ENCODE measurements at places on chromosomes 2 and 18.
A peak's percentile ranks its signal among the peaks of the same experiment; 100 is the strongest.

DNA sequence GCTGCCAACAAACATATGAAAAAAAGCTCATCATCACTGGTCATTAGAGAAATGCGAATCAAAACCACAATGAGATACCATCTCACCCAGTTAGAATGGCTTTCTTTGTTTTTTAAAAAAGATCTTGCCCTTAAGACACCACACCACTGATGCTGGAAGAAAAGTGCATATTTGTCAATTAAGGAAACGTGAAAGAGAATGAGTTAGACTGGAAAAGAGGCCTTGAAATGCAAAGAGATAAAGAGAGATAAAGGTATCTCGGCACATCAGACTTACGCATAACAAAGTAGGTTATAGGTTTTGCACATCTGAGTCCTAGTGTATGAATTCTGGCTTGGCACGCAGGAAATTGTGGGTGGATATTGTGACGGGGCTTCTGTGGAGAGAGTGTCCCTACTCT, 149.5 kb downstream of the MTX2 start:
- DNase-seq: no peak

DNA sequence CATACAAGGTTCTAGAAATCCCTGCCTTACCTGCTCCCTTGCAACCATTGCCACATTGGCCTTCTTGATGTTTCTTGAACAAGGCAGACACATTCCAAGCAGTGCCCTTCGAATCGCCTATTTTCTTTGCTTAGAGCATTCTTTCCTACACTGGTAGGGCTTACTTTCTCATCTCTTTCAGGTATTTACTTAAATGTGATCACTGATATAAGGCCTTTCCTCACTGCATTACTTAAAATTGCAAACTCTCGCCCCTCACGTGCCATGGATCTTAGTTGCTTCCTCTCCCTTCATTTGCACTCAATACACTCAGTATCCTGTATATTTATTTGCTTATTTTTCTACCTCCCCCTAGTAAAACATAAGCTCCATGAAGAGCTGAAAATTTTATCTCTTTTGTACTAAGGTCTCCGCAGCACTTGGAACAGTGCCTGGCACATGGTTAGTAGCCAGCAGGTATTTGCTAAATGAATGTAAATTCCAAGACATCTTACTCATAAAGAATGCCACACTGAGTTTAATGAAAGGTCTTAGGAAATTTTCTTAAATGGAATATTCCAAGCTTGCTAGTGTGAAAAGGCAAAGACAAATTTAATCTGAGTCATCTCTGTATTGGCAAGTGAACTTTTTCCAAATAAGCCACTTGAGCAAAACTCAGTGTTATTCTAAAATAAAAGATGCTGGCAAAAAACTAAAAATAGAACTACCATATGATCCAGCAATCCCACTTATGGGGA, 42.4 kb upstream of the FIGN start:
- no peak for DNase-seq

DNA sequence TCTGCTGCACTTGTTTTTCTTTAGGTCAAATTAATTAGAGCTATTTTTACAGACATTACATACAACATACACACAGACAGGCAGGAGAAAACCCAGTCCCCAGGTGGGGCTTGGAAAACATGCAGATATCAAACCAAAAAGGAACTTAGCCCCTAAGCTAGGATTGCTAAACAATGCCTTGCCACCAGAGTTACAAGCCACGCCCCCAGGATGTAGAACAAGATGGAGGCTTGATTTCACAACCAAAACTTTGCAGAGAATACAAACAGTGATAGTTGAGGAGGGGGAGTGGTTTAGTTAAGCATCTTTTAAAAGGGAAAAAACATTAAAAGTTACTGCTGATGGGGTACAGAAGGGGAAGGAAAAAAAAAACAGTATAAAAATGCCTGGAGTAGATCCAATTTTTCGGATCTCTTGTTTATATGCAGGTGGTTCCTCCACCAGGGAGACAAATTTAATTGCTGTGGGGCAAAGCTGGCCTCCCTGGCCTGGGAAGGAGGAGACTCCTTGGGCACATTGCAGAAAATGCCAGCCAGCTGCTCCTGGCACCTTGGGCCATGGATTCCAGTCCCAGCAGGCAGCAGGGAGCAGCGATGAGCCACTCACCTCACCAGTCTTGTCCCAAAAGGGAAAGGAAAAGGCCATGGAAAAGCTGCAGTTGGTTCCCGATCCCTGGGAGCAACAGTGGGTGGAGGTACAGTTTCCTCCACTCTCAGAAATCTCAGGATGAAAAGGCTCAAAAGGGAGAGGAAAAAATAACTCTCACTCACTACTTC, 348.4 kb upstream of the REG3G start:
- DNase-seq: no peak

GRCh38 chr2:45732946-45733345, 81.5 kb downstream of the PRKCE start:
- no peak for DNase-seq

- DNase-seq: no peak
These were observed 80.1 kb downstream of the MBP start for GRCh38 chr18:77052297-77052982.

GRCh38 chr18:5294113-5294456, 1.4 kb downstream of the ZBTB14 start:
- no peak for DNase-seq

GRCh38 chr18:22900558-22901238, 32.4 kb upstream of the RBBP8 start:
- DNase-seq: no peak

- peak; percentile 4 for DNase-seq
These were observed 324.1 kb downstream of the DLGAP1 start for GRCh38 chr18:4130734-4131719.

GRCh38 chr2:226660526-226660925, 139.1 kb downstream of the IRS1 start:
- DNase-seq: peak; percentile 68

GRCh38 chr18:49400398-49401072, 59.9 kb downstream of the DYM start:
- peak; percentile 27 for DNase-seq

DNA sequence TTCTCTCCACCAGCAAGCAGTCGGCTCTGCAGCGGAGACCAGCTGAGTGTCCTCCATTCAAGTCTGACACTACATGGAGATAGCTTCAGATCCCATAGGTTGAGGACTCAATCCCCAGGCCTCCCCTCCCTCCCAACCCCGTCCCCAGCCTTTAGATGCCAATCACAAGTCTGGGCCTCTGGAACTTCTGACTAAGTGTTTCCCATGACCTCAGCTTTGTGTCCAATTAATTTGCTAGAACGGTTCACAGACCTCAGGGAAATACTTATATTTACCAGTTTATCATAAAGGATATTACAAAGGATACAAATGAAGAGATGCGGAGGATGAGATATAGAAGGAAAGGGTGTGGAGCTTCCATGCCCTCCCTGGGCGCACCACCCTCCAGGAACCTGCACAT, 77.4 kb downstream of the MERTK start:
- no peak for DNase-seq

DNA sequence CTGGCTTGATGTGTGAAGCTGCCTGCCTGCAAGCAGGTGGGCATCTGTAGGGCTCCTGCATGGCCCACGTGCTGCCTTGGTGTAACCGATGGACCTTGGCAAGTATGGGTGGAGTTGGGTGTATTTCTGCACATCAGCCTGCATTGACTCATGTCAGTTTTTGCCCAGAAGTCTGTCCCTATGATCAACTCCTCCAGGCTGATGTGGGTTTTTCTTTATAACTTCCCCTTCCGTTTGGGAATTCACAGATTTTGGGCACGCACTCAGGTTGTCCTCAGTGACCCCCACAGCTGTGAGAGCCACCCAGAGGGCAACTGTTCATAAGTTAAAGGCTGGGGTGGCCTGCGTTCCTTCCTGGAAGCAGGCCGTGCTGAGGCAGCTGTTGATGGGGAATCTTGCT, 123.3 kb downstream of the NCK2 start:
- peak; percentile 68 for DNase-seq

- no peak for DNase-seq
These were observed 519.5 kb upstream of the CHAC2 start for GRCh38 chr2:53247956-53248735.

DNA sequence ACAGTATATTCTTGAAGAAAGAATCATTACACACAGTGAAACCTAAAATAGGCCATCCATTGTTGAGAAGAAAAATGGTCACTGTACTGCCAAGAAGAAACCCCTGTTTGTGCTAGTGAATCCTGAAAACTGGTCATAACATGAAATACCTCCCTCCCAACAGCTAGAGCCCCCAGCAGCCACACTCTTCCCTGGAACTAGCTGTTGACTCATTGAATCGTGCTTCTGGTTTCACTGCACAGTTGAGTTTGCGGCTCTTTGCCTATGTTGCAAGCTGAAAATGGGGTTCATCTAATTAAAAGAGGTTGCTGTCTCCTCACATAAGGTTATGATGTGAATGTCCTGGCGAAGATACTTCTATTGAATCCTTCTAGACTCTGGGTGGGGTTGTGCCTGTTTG, 86.3 kb downstream of the UGGT1 start:
- no peak for DNase-seq

- DNase-seq: peak; percentile 69
These were observed 2190.2 kb upstream of the PIK3C3 start for GRCh38 chr18:39764873-39765272.

DNA sequence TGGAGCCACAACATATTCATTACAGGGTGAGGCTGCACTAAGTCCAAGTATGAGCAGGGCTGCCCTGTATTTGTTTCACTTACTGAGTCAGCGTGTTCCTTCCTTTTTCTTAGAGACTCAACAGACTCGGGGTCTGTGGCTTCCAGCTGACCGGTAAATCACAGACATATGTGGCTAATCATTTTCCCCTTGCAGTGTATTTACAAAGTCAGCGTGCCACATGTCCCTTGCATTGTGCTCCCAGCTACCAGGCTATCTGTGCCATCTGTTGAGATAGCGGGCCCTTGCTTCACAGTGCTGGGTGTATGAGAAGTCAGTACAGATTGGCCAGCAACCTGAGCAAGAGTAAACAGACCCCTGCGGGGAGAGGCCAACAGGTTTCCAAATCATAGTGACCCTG, 254.3 kb downstream of the LRRTM1 start:
- no peak for DNase-seq

DNA sequence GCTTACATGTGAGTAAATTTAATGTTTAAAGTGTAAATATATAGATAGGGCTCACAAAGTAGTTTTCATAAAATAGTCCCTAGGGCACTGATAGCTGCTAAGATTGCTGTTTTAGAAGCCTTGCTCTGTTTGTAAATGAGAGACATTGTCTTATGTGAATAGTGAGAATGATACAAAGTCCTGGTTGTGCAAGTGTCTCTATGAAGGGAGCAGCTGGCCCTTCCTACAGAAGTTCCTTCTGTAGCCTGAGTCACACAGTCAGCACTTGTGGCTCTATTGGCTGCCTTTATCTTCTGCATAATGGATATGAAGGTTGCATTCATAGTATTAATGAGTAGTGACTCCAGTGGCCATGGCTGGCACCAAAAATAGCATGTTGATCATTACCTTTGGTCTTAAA, 279.7 kb downstream of the OSR1 start:
- no peak for DNase-seq

GRCh38 chr2:100767224-100767653, 52.7 kb upstream of the NPAS2 start:
- no peak for DNase-seq

- peak; percentile 81 for DNase-seq
These were observed 29.8 kb upstream of the TAF1B start for GRCh38 chr2:9813312-9814128.

- DNase-seq: no peak
These were observed 39.3 kb downstream of the CBLN2 start for GRCh38 chr18:72504866-72505265.

GRCh38 chr2:47641366-47641765, 141.6 kb upstream of the MSH6 start:
- no peak for DNase-seq

DNA sequence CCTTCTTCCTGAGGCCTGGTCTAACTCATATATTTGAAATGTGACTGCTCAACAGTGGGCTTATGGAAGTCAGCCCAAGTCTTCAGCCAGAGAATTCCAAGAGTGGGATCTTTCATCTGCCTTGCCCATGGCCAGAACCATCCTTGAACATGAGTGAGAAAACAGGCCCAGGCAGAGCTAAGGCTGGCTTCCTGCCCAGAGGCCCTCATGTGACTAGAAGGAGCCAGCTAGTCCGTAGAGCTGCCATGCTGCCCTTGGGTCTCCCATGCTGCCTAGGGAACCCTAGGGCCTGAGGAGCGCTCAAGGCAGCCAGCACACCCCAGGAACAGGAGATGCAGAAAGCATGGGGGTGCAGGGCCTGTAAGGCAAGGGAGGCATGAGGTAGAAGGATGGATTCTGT, 203.6 kb downstream of the FHOD3 start:
- no peak for DNase-seq

- no peak for DNase-seq
These were observed 521.0 kb downstream of the ADCYAP1 start for GRCh38 chr18:1425679-1426078.

DNA sequence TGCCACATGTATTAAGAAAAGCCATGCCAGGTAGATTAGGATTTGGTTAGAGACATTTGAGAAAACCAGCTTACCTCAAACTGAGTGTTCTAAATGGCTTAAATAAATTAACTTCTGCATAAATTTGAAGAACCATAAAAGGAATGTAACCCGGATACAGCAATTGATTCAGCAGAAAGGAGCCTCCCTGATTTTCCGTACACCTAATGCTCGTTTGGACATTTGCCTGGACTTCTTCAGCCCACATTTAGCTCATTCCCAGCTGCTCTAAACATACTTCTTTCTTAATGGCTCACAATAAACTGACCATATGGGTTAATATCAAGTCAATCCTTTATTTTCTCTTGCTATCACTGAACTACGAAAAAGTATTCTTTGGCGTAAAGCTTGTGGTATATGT, 392.4 kb downstream of the ZNF516 start:
- no peak for DNase-seq

- peak; percentile 41 for DNase-seq
These were observed 144.6 kb upstream of the SPRED2 start for GRCh38 chr2:65576861-65577601.

- no peak for DNase-seq
These were observed 204.3 kb downstream of the ZNF385B start for GRCh38 chr2:179657068-179657595.

DNA sequence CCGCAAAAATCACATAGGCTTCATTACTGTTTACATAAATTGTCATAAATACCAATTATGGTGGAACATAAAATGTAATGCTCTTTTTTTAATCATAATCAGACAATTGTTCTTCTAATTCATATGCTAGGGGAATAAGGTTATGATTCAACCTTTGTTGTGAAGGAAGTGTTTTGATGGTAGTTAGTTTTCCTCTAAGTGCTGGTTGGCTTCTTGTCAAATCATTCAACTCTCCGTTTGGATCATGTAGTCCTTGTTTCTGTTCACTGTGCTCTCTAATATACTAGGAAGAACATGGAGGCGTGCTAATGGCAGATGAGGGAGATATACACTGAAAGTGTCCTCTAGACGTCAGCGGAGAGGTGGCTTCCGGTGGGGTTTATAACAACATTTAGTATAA, 1938.0 kb upstream of the PIK3C3 start:
- DNase-seq: no peak

- no peak for DNase-seq
These were observed 209.6 kb downstream of the SLC8A1 start for GRCh38 chr2:40242315-40242714.

Measured in small intestine (tissue), 16 donors.